ENCODE measurements at places on chromosomes 4 and X.

GRCh38 chr4:125398263-125399002, 83.7 kb downstream of the FAT4 start:
- DNase-seq, result no peak

- DNase-seq, result no peak
Observed at GRCh38 chr4:11565899-11566298, 137.2 kb upstream of the HS3ST1 start.

DNA sequence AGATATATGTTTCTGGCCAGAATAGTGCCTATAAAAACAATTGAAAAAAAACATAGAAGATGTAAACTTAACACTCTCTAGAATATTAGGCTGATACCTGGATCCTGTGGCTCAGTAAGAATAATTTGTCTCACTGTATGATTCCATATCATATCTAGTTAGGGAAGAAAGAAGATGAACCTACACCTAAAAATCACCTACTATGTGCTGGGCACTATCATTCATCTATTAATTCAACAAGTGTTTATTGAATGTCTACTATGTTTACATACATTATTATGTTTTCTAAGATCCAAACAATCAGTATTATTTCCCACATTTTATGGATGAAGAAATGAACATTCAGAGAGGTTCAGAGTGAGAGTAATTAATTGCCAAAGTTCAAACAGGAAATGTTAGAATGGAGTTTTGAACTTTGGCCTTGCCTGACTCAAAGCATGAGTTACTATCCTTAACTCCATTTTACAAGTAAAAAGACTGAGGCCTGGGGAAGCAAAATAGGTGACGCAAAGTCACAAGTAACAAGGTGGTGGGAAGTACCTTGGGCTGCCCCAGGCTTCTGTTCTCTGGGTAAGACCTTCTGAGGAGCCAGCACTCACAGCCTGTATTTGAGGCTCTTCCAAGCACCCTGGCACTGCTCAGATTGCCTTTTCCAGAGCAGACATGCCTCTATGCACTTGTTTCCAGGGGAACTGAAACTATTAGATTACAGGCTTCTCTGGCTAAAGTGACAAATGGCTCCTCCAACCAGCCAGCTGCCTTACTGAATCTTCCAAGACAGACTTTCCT, 111.1 kb upstream of the ACSL4 start:
- no peak for DNase-seq

DNA sequence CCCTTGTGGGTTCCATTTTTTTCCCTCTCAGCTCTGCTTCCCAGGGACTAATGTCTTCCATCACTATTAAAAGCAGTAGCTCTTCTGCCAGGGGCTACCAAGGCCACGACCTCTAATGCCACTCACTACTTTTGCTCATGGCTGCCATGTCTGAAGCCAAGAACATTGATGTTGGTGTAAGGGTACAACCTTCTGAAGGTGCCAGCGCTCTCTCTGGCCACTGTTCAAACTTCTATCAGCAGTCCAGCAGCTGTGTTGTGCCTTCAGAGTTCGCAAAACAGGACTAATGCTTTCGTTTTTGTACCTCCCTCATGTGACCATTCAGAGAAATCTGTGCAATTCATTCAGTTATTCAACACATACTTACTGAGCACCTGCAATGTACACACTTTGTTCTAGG, 121.5 kb upstream of the ENPEP start:
- no peak for DNase-seq

- DNase-seq, result peak; percentile 20
Observed at GRCh38 chr4:40685300-40685699, 55.6 kb upstream of the RBM47 start.

DNA sequence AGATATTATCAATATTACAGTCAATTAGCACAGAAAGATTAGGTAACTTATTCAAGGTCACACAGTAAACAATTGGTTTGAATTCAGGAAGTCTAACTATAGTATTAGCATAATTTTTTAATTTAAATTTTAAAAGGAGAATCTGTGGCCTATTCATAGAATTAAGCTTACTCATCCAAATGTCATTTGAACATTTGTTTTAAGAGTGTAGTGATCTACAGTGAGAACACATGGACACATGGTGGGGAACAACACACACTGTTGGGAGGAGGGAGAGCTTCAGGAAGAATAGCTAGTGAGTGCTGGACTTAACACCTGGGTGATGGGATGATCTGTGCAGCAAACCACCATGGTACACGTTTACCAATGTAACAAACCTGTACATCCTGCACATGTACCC, 48.3 kb downstream of the MEPE start:
- DNase-seq, result no peak

DNA sequence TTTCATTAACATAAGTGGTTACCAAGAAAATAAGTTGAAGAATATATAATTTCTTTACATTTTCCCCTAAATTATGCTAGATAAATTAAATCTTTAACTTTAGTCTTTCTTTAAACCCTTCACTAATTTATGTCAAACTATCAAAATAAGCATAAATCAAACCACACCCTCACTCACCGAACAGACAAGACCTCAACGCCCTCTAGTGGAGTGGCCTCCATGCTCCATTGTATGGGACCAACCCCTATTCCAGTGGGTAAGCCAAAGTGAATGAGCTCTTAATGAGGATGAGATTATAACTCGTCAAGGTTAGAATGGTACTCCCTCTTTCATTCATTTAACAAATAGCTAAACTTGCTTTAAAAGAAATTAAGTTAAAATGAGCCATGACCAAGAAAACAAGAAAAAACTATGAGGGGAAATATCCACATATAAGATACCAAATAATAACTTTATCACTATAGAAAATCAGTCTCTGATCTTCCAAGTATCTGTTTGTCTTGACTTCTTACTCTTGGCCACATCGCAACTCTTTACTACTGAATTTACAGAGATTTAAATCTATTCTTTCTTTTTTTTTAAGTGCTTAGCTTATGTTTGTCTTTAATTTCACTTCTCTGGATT, 15.6 kb upstream of the BBS12 start:
- DNase-seq, result no peak

- DNase-seq, result no peak
Observed at GRCh38 chr4:141180991-141181761, 39.5 kb upstream of the ZNF330 start.

DNA sequence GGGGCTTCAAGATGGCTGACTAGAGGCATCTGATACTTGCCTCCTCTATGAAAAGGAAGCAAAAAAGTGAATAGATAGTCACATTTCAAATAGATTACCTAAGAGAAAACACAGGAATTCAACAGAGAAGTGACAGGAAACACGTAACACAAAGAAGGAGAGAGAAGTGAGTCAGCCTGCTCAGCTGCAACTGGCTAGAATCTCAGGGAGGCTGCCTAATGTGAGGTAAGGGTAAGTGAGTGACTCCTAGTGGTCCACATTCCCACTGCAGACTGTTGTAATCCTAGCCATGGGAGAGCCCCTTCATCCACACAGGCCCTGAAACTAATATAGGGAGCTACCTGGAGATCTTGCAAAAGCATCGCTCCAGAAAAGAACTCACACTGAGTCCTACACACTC, 179.2 kb downstream of the SLC7A11 start:
- peak; percentile 46 for DNase-seq

DNA sequence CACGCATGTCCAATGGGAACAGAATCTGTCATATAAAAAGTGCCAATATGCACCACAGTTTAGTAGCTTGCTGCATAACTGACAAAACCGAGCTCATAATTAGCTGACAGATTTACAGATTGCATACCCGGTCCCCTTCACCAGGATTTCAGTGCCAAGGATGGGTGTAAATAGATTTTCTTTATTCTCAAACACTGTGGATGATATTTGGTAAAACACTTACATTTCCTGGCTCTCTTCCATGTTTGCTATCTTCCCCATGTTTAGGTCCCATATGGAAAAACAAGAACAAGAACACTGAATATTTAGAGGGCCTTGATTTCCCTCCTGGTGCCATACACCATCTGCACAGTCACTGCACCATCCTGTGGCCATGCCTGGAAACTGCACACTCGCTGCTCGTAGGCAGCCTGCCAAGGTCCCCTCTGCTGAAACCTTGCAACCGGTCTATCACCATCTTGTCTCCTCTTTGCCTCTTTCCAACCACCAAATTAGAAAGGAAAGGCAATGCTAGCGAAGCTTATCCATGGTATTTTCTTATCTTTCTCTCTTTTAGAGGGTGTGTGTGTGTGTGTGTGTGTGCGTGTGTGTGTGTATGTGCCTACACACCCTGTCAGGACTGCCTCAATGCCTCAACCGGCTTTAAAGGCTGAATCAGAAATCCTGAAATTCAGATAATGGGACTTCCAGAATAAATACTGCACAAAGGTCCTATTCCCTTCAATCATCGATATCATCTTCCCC, 124.2 kb upstream of the MBNL3 start:
- DNase-seq, result no peak

DNA sequence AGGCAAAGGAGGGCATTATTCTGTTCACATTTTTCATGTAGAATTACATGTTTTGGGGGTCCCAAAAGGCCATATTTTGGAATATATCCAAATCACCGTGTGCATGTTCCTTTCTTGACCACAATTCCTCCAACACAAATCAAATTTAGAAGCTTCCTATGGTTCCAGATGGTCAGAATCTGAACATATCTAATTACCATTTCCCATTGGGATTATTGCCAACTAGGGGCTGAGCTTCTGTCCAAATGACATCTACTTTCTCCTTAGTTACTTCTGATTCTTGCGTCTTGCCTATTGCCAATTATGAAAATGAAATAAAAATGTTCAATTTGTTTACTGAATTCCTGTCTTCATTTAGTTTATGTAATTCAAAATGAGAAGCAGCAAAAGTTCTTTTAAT, 163.7 kb downstream of the CPE start:
- DNase-seq, result no peak

DNA sequence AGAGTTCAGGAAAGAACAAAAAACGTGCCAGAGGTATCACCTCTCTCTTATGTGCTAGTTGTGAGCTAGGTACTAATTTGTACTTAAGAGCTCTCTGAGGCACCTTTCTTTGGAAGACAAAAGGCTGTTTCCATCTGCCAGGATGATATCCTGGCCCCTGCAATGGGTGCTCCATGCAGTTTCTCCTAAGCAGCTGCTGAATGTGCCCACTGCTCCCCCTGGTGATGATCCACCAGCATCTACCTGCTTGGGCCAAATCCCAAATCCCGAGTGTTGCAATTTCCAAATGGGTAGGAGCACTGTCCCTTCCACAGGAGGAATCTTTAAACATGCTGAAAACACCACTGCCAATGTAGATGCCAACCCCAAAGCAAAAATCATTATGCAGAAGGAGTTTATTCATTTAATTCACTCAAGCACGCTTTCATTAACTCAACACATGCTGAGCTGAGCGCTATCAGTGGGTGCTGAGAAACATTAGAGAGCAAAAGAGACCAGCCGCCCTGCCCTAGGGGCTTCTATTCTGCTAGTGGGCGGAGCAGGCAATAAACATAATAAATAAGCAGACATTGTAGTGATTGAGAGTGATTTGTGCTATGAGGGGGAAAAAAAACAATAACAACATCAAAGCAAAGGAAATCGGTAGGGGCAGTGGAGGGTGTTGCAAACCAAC, 69.6 kb upstream of the C4orf50 start:
- no peak for DNase-seq

- DNase-seq, result no peak
Observed at GRCh38 chr4:116480546-116480945, 604.8 kb downstream of the TRAM1L1 start.

DNA sequence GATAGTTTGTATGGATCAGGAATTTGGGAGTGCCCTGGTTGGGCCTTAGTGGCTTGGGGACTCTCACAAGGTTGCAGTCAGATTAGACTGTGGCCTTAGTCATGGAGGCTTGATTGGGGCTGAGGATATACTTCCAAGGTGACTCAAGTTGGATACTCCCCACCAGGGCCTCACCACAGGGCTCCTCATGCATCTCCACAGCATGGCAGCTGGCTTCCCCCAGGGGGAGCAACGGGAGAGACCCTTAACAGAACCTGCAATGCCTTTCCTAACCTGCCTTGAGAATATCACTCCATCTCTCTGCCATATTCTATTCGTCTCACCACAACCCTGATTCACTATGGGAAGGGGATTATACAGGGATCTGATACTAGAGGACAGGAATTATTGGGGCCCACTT, 161.9 kb downstream of the RELL1 start:
- no peak for DNase-seq

DNA sequence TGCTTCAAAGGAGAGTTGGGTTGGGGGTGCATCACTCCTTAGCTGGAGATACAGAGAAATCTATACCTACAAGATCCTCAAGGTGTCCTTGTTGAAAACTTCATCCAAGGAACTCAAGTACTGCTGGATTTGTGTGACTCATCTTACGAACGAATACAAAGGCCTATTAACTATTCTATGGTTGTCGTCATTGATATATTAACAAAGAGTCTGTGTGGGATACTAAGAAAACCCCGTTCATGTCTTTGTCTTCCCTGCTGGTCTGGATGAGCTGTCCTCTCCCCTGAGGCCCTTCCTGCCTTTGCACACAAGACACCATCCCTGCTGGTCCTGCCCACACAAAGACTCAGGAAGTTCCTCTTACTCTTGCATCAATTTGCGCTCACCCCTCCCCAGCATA, 54.9 kb upstream of the IRF2 start:
- DNase-seq, result no peak

DNA sequence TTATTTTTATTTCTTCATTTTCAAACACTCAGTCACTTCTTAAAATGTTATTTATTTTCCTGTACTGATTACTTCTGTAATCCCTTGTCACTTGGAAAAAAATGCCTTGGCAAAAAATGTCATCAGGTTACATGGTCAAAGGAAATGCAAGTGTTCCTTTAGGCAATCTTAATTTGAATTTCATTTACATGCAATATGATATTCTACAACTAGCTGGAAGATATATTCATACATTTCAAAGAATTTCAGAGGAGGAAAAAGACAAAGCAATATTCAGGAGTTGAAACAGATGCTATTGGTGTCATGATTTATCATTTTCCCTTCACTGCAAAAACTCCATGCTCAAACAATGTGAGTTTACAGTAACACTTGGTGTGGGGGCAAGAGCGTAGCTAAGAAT, 1316.6 kb downstream of the FSTL5 start:
- DNase-seq, result no peak

GRCh38 chr4:646460-646859, 21.1 kb downstream of the PDE6B start:
- no peak for DNase-seq

DNA sequence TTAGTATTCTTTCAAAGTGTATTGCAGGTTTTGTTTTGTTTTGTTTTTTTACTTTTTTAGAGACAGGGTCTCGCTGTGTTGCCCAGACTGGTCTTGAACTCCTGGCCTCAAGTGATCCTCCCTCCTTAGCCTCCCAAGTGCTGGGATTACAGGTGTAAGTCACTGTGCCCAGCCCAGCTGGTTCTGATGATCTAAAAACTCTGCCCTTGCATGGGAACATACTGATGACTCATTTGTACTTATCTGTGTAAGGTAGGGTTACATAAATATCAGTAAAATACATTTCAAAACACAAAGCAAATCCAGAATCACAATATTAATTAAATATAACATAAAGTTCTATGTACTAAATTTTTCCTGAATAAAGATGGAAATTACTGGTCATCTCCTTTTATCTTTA, 7.4 kb upstream of the SLC9B1 start:
- no peak for DNase-seq

GRCh38 chr4:7158991-7159390, 33.3 kb upstream of the SORCS2 start:
- no peak for DNase-seq
